Kidney capillary endothelial cell (primary cell): ENCODE measurements at places on chromosomes 5 and 9.

DNA sequence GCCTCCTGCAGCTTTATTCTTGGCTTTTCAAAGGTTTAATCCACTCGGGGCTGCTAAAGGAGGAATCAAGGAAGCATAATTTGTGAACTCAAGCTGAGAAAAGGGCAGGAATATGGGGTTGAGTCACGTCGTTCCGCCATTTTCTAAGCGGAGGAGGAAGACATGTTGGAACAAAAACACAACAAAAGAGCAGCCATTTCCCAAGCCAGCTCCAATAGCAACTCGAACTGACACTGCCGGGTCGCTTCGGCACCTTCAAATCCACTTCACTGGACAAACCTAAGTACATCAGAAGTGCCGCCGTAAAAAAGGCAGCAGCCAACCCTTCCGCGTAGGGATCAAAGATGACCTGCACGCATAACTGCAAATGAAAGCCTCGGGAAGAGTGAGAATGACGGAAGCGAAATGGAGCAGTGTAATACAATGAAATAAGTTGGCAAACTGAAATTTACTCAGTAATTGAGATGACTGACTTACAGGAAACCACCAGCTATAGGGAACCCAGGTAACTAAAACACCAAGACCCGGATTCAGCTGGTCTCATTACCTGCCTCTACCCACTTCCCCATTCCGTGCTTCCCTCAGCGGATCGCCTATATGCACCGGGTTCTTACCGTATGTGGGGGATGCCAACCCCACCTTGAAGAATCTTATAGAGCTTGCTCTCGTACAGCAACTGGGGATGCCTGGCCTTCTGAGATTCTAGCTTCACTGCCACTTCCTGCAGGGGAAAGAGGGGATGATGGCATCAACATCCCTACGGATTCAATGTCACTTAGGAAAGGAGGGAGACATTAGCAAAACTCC is 1.6 kb downstream of the CSNK1A1 start:
- peak; percentile 58 for DNase-seq

- DNase-seq, result no peak
Observed at GRCh38 chr5:131436081-131436480, 172.2 kb downstream of the CDC42SE2 start.

- DNase-seq, result no peak
Observed at GRCh38 chr9:131303381-131304321, 14.1 kb downstream of the PLPP7 start.

- no peak for DNase-seq
Observed at GRCh38 chr5:176792655-176793342, 17.6 kb upstream of the UNC5A start.

DNA sequence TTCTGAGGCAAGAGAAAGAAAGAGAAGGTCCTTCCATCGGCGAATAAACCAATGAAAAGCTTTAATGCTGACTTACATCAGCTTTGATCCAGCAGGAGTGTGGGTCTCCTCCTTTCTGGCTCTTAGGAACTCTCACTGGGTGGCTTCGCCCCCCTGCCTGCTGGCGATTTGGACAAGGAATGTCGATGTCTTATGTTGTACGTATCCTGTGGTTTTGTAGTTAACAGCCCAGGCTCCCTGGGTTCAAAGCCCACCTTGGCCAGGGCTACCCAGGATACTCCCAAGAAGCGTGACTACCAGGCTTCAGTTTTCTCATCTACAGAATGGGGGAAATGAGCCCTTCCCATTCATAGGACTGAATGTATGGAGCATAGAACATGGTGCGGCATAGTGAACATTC is 124.2 kb downstream of the ROR2 start:
- DNase-seq, result no peak

DNA sequence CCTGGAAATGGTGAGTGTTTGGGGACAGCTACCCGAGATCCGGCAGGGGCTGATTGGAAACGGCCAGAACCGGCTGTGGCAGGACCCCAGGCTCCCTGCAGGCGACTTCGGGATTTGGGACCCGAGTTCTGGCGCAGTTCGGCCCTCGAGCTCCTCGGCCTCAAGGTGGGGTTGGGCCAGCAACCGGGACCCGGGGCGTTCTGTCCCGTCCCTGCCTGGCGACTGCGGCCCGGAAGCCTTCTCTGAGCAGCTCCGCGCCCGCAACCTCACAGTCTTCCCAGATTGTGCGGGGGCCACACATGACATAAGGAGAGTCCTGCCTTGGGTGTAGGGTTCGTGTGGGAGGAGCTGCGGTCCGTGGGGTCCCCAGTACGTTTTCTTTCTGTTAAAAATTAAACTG is 23.2 kb upstream of the NEURL1B start:
- DNase-seq, result no peak

DNA sequence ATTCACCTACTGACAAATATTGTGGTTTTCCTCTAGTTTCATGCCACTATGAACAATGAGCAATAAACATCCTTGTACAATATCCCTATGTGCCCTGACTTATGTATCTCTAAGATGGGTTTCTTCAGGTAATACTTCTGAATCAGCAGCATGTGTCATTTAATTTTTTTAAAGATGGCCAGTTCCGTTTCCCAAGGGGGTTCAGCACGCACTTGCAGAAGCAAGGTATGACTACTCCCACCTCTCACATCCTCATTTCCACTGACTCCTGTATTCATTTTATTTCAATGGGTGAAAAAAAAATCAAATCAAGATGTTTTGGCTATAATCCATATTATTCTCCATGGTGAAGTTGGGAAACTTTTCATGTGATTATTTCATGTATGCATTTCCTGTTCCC is 14.7 kb upstream of the ADAMTS19 start:
- DNase-seq, result no peak

DNA sequence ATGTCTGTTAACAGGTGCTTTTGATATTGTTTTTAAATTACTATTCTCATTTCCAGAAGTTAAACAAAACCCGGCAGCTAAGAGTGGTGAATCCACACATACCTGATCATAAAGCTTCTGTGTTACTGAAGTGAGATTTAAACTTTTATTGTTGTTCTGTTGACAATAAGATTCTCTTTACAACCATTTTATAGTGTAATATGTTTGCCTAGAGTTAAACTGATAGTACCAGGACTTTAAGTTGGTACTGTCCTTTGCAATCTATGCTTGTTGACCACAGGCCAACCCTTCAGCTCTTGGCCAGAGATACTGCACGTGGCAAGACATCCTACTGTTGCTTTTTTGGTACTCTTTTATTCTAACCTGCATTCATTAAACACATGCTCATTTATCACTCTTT is 806.2 kb downstream of the MTRR start:
- no peak for DNase-seq

DNA sequence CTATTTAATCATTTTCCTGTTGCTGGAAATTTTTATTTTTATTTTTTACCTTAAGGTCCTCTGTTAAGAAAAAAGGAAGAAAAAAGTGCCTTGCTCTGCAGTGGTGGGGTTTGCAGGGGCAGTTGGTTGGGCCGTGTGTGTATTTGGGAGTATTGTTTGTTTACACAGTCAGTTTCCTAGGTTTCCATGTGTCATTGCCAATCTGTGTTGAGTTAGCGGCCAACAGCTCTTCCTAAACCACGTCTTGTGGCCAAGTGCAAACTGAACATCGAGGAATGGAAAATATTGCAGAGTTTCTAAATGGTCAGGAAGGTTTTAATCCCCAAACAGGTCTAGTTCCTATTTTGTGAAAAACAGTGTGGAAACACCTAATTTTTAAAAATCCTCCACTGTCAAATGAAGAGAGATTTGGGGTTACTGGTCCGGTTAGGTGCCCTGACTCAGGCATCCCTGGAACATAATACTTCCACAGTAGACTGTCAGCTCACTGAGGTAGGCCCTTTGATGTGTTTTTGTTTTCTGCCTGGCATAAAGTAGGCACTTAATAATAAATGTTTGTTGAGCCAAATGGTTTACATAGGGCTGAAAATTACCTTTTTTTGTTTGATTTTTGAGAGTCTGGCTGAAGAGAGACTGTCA is 37.0 kb downstream of the MAMDC2 start:
- DNase-seq, result no peak

DNA sequence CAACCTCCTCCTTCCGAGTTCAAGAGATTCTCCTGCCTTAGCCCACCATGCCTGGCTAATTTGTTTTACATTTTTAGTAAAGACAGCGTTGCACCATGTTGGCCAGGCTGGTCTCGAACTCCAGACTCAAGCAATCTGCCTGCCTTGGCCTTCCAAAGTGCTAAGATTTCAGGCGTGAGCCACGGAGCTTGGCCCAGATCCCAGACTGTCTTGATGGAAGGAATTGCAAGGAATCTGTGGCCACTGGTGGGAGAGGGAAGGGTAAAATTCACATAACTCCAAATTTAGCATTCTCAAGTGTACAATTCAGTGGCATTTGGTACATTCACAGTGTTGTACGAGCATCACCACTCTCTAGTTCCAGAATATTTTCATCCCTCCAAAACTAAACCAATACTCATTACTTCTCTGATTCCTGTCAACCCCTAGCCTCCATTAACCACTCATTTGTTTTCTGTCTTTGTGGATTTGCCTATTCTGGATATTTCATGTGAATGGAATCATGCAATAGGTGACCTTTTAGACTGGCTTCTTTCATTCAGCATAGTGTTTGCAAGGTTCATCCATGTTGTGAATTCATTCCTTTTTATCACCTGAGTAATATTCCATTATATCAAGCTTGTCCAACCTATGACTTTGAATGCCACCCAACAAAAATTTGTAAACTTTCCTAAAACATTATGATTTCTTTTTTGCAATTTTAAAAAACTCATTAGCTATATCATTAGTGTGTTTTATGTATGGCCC is 8.9 kb upstream of the MYO10 start:
- no peak for DNase-seq

GRCh38 chr5:44885903-44886302 is 77.2 kb downstream of the MRPS30 start:
- no peak for DNase-seq

- no peak for DNase-seq
Observed at GRCh38 chr5:110956280-110956912, 115.1 kb upstream of the TSLP start.

DNA sequence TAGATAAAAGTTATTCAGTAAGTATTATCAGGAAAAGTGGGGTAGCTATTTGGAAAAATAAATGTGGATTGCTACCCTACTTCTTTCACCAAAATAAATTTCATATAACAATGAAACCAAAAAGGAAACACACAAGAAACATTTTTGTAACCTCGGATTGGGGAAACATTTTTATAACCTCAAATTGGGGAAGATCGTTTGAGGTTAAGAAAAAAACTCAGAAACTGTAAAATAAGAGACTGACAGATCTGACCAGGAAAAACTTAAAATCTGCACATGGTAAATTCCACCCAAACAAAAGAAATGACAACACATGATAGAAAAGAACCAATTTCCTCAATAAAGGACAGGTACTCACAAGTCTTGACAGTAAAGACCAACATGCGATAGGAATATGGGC is 13.5 kb downstream of the EFCAB9 start:
- DNase-seq, result no peak
